CD4-positive, alpha-beta T cell treated with Interleukin-4 for 4 hours (primary cell): ENCODE measurements at places on chromosomes 7 and 10.

DNA sequence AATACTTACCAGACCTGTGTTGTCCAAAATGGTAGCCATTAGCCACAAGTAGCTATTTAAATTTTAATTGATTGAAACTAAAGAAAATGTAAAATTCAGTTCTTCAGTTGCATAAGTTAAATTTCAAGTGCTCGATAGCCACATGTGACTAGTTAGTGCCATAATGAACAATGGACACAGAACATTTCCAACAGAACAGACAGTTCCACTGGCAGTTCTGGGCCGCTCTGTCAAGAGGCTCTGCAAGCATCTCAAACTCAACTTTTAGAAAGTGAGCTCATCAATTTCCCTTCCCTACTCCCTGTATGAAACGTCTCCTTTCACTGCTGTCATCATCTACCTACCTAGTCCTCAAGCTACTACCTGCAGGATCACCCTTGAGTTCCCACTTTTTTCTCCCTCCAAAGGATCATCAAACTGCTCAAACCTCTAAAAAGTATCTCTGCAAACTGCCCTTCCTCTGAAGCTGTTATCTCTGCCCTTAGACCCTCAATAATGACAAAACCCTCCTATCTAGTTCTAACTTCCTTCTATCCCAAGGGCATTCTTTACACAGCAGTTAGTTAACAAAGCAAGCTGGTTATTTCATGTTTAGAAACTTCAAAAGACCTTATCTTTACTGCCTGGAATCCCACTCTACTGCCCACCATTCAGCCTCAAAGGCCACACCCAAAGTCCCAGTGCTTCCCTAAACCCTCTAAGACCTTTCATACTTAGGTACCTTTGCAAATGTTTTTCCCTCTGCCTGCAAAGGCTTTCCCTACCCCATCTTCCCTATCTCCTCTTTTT lies 20.6 kb downstream of the SHTN1 start:
- no peak for DNase-seq

DNA sequence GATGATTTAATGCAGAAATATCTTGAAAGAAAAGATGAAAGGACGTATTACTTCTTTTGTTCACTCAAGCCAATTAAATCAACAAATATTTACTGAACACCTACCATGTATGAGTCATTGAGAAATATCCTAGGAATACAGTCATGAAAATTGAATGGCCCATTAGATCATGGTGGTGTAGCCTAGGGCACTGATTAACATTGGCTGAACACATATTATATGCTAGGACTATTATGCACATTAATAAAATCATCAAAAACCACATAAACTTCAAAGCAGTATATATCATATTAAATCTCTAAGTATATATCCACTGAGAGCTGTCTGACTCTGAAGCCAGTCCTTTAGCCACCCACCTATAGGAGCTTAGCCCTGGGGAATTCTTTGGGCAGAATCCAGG lies 41.8 kb downstream of the FAM204A start:
- DNase-seq, result no peak

DNA sequence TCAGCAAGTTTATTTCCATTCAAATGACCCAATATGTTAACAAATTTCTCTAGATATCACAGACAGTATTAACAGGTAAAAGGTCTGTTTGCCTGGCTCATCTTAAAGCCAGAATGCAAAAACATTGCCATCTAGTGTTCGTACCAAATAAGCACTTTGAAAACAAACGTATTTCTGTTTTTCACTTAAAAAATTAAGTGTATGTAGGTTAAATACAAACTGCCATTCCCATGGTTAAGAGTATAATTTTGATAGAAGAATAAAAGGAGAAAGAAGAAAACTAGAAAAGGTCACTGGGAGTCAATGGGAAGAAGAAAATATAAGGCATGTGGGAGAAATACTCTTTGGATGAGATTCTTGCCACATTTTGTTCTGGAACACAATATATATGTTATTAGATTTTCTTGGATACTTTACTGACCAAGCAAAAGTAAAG lies 51.0 kb downstream of the ORC5 start:
- peak; percentile 6 for DNase-seq

DNA sequence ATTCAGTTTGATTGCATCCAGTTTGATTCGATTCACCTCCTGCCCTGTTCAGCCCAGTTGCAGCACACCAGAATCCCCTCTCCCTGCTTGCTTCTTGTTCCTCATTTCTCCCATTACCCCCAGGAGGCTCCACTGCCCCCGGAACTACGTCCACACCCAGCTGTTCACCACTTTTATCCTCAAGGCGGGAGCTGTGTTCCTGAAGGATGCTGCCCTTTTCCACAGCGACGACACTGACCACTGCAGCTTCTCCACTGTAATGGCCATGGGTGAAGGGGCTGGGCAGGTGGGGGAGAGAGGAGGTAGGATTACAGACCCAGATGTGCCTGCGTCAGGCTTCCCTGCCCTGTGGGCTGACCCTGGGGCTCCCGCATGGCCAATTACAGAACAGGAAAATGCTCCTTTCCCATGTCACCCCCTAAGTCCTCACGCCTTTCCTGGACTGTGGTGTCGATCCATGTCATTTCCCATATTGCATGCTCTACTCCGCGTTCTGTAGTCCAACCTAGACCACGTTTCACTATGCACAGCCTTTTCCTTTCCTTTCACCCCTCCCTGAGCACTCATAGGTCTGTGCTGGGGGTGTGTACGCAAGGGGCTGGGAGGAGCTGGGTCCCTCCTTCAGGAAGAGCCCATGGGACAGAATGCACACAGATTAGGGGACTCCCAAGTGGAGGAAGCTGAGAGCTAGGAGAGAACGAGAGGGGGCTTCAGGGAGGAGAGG lies 8.2 kb downstream of the GHRHR start:
- no peak for DNase-seq

DNA sequence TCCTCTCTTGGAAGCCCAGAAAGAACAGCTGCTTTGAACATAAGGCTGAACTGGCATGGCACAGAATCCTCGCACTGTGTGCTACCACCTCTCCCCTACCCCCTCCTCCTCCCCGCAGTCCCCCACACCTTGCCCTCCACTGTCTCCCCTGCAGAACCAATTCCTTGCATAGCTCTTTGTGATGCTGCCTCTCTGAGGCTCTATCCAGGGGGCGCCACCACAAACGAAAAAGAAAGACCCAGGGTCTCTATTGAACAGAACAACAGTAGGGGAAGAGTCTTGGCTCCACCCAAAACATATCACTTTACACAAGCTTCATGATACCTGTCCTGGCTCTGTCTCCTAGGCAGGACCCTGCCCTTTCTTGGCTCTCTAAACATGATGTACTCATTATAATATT lies 26.2 kb upstream of the EBLN1 start:
- no peak for DNase-seq

- DNase-seq, result no peak
Measured at GRCh38 chr7:27603813-27604212, 58.9 kb downstream of the HIBADH start.

GRCh38 chr10:30491204-30491915 lies 57.4 kb downstream of the MAP3K8 start:
- DNase-seq, result no peak

DNA sequence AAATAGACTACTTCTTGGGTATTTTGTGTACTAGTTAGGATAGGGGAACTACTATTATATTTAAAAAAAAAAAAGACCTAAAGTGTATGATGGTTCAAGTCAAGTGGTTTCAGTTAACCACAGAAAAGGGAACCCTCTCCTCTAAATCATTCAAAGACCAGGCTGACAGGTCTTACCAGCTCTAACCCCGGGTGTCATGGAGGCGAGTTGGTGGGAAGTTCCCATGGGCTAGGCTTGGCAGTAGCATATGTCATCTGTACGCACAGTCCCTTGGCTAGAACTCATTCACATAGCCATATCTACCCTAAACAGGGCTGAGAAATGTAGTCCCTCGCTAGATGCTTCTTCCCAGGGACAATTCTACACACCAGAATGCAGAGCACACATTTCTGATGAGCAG lies 37.7 kb upstream of the KCNMA1 start:
- no peak for DNase-seq

DNA sequence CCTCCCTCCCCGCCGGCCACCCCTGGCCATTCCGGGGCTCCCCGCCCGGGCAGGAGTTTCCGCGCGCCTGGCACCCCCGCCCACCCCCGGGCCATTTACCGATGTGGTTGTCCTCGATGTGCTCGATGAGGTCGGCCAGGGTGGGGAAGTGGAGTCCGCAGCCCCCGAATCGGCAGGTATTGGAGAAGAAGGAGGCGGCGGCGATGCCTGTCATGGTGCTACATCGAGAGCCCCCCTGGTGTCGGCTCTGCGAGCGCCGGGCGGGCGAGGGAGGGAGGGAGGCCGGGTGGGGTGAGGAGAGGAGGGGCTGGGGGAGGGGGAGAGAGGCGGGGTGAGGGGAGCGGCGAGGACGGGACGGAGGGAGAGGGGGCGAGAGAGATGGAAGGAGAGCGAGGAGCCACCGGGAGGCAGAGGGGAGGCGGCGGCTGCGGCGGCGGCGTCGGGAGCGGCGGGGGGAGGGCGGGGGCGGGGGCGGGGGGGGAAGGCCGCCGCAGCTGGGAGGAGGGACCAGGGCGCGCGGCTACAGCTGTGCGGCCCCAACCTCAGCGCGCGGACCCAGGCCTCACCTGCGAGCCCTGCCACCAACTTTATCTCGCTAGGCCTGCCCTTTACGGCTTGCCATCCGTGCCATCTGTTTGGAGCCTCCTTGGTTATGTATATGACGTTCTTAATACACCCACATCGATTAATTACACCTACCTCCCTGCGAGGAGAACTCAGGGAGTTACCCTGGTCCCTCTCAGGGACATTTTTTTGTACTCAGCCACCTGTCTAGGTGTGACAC lies at the start of gene JAZF1:
TSS of gene JAZF1 (minus strand) at position 432 of the 784 bp plus-strand sequence.
- DNase-seq, result peak; percentile 54

- no peak for DNase-seq
Measured at GRCh38 chr7:155529845-155530244, 16.5 kb downstream of the CNPY1 start.

DNA sequence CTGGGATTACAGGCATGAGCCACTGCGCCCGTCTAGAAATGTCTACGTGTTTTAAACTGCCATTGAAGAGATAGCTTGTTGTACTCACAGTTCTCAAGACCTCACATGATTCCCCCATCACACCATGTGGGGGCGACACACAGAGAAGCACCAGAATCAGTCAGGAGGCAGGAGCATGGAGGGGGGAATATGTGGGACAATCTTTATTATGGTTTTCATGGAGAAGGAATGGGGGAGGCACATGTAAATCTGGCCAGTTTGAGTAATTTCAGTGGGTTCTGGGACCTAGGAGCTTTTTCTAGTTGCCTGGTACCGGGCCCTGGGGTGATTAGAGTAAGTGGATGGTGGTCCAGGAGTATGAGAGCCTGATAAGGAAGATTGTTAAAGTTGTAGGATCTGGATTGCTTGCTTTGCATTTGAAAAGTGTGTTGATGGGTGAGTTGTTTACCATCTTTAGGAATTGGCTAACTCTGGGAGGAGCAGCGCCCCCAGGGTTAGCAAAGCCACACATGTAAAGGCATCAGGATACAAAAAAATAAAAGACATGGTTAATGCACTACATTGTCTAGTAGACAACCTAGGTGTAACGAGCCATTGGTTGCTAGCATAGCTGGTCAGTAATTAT lies 85.4 kb upstream of the SLC13A1 start:
- DNase-seq, result no peak

DNA sequence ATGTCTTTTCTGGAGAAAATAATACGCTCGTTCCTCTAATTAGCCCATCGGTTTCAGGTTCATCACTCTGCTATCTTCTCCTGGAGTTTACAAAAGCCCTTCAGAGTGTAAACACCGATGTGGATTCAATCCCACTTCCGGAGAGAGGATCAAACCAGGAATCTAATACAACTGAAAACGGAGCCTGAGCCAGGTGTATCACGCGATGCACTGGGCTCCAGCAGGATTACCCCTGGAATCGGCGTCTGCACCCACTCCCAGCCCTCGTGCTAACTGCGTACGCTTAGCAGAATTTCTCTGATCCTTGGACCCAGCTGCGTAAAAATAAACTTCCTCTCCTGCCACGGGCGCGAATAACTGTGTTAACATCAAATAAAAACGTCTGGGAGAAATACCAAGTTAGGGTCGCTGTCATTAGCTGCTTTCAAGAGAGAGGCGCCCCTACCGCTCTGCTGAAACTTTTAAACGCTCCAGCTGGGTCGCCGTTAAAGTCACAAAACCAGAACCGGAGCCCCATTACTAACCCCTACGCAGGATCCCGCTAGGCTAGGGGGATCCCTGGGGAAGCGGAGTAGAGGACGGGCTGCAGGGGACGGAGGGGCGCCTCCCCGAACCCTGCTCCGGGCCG lies 502 bp downstream of the ZNF3 start:
- no peak for DNase-seq

- no peak for DNase-seq
Measured at GRCh38 chr7:15158141-15158810, 255.7 kb upstream of the DGKB start.

DNA sequence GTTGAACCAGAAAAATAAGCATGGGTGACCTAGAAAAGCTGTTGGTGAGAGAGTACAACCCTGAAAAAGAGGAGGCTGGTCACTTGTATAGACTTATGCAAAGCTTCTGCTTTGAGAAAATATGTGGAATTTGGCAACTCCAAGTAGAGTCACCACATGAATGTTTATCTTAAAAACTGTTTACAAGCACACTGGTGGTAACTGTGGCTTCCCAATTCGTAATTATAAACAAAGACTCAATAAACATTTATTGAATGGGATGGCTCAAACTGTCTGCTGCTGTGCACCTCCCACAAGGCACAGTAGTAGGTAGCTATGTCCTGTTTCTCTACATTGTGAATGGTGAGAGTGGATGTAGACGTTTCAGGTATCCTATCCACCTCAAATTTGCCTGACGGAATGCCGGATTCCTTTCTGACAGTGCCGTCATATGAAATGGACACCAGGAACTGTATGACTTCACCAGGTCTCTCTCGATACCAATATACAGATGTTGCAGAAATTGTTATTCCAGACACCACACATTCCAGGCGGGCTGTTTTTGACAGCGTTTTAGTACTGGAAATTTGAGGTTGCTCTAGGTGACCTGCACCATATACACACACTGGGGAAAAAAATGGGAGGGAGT lies 43.4 kb upstream of the TARP start:
- DNase-seq, result no peak

GRCh38 chr10:114894911-114895310 lies 43.1 kb upstream of the TRUB1 start:
- DNase-seq, result no peak

DNA sequence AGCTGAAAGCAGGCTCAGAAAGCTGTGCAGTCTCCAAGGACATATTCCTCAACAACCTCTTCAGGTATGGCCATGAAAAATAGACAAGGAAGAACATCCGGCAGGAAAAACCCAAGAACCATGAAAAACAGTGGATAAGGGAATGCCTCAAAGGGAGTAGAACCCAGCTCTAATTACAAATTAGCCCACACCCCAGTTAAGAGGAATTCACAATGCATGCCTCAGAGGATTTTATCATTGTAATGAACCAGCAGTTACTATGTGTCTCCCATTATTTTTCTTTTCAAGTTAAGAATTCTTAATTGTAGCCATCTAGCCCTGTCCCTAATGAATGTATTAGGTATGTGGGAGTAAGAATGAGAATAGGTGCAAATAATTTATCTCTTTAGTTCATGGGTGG lies 19.7 kb upstream of the TNKS2 start:
- no peak for DNase-seq

GRCh38 chr7:25858525-25859411 lies 293.2 kb upstream of the NFE2L3 start:
- DNase-seq, result no peak
